NCI-H146 (cell line): ENCODE measurements at places on chromosomes 16 and 17.
A peak's percentile ranks its signal among the peaks of the same experiment; 100 is the strongest.

DNA sequence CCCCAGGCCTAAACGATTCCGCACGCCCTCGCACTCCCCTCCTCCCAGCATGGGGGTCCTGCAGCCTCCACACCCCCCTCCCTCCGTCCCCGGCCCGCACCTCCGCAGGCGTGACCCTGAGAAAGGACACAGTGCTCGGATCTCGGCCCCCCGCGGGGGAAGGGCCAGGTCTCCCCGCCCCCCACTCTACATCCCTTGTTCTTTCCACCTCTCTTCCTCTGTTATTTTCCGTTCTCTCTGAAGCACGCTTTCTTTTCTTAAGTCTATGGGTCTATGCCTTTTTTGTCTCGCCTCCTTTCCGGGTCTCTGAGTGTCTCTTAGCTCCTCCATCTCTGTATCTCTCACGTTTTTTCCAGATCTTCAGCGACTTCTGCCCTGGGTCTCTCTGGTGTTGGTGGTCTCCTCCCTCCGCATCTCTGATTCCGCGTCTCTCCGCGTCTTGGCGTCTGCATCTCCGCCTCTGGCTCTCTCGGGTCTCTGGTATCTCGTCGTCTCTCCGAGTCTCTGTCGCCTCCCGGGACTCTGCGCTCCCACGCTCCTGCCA is 2.1 kb upstream of the HES7 start:
- DNase-seq: peak; percentile 60

GRCh38 chr16:67006930-67007658 is 18.7 kb downstream of the CES4A start:
- DNase-seq: no peak

- DNase-seq: no peak
These were observed 9.5 kb upstream of the GUCY2D start for GRCh38 chr17:7992924-7993323.

DNA sequence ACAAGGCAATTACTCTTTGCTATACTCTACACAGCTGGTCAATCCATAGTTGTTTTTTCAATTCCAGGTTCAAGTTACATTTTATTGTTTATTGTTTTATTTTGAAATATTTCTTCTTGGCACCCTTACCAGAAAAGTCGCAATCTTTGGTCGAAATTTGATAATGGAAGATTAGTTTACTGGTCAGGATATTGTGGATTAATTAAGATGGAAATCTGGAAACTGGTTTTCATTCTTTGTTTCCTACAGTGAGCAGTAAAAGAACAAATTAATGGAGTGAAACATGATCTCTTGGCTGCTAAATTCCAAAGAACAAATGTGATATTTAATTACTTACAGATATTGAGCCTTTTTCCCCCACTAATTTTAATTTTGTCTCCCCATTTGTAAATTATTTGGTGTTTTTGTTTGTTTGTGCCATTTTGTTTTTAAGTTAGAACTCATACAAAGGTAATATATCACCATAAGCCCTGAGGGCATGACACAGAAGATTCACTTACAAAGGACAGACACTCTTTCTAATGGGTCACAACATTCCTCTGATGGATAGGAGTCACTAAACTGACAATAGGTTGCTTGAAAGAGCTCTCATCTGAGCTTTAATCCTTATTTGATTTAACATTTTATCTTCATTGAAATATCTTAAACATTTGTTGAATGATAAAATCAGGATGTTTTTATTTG is 700.2 kb downstream of the KCNJ2 start:
- peak; percentile 76 for DNase-seq

GRCh38 chr17:45093444-45094110 is 32.5 kb downstream of the NMT1 start:
- no peak for DNase-seq
